H9 (cell line): ENCODE measurements at places on chromosomes 3 and 15. TPM values are rescaled to one million over a fixed set of nuclear protein-coding genes. Genes with fewer than 3 reads are reported as not detected.

- H3K4me3 ChIP-seq, result no peak overlapping the region
- H3K4me1 ChIP-seq, result no peaks in the 10 kb centered on the region
- H3K27ac ChIP-seq, result no peak overlapping the region
Observed at GRCh38 chr3:107421170-107421792, 44.0 kb downstream of the CCDC54 start.

GRCh38 chr3:134955874-134956273 lies 160.8 kb downstream of the EPHB1 start:
- no peak overlapping the region for H3K27ac ChIP-seq
- H3K36me3 ChIP-seq, result no peaks in the 10 kb centered on the region
- DNase-seq, result no peak
- H3K4me1 ChIP-seq, result no peaks in the 10 kb centered on the region
- no peaks in the 10 kb centered on the region for H3K27me3 ChIP-seq

INKA1 gene
- total RNA-seq, result 1.2 and 1.4 TPM in 2 replicates

GOLGA6L10 gene
- 2.0 TPM in 2 replicates for total RNA-seq

FBXW12 gene
- 0.59 and 0.74 TPM in 2 replicates for total RNA-seq

PXK gene
- total RNA-seq, result 3.3 and 3.4 TPM in 2 replicates
